ENCODE measurements at places on chromosomes 5 and 9.
A peak's percentile ranks its signal among the peaks of the same experiment; 100 is the strongest.

DNA sequence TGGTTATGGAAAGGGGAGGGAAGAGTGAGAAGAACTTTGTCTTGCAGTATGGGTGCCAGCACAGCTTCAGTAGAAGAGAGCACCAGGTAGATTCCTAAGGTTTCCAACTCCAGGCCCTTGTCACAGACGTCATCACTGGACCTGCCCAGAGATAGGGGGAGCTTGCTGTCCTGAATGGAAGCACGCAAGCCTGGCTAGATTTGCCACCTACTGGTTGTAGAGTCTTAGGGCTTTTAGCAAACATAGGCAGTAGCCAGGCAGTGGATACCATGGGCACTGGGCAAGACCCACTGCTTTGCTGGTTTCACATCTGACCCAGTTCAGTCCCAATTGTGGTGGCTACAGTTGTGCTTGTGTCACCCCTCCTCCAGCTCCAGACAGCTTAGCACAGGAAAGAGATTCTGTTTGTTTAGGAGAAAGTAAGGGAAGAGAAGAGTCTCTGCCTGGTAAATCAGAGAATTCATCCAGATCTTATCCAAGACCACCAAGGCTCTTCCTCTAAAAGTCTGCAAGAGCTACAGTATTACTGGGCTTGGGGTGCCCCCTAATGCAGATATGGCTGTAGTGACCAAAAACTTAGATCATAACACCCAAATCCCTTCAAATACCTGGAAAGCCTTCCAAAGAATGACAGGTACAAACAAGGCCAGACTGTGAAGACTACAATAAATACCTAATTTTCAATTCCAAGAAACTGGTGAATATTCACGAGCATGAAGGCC, 158.9 kb downstream of the HINT1 start:
- DNase-seq = no peak

- DNase-seq = no peak
These were observed 265.6 kb downstream of the PAPPA start for GRCh38 chr9:116419181-116419580.

- DNase-seq = no peak
These were observed 743.9 kb upstream of the SEMA6A start for GRCh38 chr5:117318528-117318927.

DNA sequence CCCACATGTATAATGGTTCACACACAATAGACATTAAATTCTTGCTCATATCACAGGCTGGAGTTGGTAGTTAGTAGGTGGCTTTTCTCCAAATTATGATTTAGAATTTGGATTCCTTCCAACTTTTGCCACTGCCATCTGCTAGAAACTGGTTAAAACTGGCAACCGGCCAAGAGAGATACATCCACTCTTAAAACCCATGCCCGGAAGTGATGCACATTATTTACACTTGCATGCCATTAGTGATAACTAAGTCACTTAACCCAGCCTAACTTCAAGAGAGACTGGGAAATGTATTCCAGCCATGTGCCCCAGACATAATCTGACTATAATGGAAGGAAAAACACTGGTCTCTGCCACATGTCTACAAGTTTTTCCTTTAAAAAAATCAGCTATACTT, 395.7 kb upstream of the SEMA6A start:
- no peak for DNase-seq

DNA sequence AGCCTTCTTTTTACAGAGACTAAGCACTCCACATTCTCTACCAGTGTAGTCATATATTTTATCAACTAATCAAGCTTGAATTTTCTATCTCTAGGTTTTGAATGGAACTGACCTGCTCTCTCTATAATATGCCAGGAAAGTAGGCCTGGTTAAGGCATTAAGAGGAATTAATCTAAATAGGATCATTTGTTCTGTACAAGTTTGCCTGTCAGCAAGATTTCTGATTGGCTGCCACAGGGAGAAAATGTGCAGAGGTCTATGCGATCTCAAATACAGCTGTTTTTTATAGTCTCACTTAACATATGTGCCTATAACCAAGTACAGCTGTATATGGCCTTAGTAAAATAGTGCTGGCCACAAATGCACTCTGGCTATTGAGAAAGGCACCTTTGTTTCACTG, 418.8 kb downstream of the KDM4C start:
- DNase-seq = no peak

- no peak for DNase-seq
These were observed 12.1 kb downstream of the ZFAND5 start for GRCh38 chr9:72352911-72353388.

DNA sequence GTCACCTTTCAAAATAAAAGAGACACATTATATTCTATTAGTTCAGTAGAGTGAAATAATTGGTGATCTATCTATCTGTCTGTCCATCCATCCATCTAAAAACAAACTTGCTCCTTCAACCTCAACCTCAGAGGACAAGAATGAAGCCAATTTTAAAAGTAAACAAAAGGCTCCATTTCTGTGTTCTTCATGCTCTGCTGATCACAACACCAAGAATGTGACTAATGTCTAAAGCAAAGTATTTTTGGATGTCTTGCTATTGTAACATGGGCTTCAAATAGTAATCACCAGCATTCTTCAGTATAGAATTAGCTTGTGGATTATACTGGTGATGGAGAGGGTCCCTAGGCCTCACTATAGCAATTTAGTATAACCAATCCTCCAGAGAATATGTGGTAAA, 1304.4 kb downstream of the MAT2B start:
- DNase-seq = no peak

- DNase-seq = peak; percentile 37
These were observed 1.3 kb downstream of the GPR150 start for GRCh38 chr5:95620870-95621838.

Measured in T-cell (primary cell).